ENCODE measurements at places on chromosomes 5 and 9.
A peak's percentile ranks its signal among the peaks of the same experiment; 100 is the strongest.

DNA sequence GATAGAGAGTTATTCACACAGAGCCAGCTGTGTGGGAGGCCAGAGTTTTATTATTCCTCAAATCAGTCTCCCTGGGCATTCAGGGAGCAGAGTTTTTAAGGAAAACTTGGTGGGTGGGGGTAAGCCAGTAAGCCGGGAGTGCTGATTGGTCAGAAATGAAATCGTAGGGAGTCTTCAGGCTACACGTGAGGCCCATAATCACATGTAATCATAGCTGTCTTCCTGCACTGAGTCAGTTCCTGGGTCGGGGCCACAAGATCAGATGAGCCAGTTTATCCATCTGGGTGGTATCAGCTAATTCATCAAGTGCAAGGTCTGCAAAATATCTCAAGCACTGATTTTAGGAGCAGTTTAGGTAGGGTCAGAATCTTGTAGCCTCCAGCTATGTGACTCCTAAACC lies 10.8 kb upstream of the TTC39B start:
- no peak for DNase-seq

DNA sequence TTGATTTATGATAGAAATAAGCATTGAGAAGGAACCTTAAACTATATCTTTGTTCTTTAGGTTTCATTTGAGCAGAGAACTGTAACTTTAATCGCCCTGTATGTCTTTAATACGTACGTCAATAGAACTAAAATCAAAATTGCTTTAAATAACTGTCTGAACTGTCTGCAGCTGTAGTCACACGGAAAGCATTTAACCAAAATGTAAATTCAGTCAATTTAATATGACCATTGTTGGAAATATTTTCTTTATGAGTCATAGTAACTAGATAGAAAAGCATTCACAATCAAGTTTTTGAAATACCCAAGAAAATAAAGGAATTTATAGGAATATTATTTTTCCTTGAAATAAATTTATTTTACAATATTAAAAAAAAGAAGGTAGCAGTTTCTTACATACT lies 157.1 kb upstream of the CDH6 start:
- no peak for DNase-seq

DNA sequence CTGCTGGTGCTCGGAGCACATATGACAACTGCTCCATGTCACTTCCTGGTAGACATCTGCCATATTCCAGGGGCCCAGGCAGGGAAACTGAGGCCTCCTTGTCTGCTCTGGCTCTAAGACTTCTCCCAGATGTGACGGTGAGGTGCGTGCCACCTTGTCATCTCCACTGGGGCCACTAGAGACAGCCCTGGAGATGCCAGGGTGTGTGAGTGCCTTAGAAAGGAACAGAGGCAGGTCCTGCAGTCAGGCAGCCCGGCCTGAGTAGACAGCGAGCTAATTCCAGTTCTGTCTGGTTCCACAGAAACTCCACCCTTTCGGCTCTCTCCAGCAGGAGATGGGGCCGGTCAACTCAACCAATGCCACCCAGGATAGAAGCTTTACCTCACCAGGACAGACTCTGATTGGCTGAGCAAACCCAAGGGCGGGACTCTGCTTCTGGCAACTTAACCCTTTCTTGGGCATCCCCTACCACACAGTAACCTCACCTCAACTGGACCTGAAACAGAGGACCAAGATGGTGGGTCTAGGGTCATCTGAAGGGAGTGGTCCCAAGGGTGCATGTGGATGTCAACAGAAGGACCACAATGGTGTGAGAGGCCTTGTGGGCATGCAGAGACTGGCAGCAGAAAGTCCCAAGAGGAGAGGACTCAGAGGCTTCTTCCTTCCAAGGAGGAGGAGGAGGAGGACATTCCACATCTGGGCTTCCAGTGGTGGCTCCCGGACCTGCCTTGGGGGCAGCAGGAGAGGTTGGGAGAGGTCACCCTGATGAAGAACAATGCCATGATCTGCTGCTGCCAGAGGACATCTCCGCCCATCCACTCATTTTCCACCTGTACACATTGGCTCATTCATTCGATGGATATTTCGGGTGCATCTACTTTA lies 77.7 kb downstream of the RGS3 start:
- DNase-seq = no peak

DNA sequence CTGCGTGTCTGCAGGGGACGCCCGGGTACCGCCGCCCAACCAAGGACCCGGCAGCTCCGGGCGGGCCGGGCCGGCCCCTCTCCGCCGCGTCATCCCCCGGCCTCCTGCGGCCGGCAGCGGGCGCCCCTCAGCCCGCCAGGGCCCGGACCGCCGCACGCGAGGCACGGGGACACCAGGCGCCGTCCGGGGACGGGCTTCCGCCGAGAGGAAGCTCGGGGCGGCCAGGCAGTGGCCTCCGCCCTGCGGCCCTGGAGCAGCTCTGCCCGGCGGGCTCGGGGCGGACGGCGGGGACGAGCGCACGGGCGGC lies 373 bp downstream of the FBXW5 start:
- DNase-seq = no peak

GRCh38 chr5:171387970-171388815 lies 544 bp downstream of the NPM1 start:
- peak; percentile 75 for DNase-seq

- DNase-seq = no peak
Measured at GRCh38 chr5:362978-363765, 41.7 kb downstream of the AHRR start.

GRCh38 chr5:153902016-153902415 lies 136.7 kb downstream of the FAM114A2 start:
- DNase-seq = no peak

DNA sequence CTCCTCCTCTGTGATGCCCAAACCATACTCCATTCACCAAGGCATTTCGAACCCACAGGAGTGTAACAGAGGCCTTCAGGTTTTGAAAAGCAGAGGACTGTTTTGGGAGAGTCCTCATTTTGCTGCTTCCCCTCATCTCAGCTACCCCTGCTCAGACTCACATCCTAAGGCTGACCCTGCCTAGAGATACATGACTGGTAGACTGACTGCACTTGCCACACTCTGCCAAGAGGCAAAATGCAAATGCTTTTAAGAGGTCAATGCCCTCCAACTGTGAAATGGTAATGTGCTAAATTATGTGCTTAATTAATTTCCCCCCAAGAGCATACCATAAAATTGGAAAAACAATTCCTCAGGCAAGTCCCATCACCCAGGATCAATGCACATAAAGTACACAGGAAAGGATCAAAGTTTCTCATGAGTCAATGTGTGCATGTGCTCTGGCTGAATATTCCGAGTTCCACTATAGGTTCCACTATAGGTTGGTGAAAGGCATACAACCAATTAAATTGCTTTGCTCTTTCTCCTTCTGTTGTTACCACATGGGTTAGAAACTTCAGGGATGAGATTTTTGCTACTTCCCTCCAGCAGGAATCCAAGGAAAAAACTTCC lies 87.0 kb downstream of the RGS7BP start:
- no peak for DNase-seq

GRCh38 chr5:129245489-129245888 lies 150.9 kb downstream of the ISOC1 start:
- DNase-seq = no peak

GRCh38 chr5:115601701-115602590 lies at the start of gene TICAM2:
TSS of gene TICAM2 (minus strand) at chr5:115602479. CDS start at chr5:115581256, 21,223 bp downstream.
- peak; percentile 41 for DNase-seq

DNA sequence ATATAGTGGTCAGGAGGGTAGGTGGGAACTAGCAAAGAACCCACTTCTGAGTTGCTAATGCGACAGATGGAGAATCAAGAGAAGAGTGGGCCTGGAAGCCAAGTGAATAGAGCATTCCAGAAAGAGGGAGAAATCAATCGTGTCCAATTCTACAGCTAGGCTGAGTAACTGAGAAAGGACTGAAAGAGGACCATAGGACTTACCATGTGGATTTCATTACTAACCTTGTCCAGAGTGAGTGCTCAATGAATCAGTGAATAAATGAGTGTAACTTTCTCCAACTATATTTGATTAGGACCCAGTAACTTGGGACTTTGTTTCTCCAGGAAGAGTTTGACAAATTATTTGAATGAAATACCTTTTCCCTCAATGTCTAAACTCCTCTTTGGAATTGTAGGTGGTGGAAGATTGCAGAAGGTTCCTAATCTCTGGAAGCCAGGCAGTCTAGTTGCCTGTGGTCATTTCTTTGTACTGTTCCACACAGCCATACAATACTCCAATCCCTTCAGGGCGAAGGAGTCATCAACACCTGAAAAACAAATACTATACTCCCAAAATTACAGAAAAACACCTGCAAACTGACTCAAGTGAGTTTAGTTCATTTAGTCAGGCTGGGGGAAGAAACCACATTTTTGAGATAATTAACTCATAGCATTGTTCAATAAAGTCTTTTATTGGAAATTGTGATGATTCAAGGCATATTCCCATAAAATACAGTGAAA lies 2.6 kb upstream of the F2RL1 start:
- DNase-seq = no peak

DNA sequence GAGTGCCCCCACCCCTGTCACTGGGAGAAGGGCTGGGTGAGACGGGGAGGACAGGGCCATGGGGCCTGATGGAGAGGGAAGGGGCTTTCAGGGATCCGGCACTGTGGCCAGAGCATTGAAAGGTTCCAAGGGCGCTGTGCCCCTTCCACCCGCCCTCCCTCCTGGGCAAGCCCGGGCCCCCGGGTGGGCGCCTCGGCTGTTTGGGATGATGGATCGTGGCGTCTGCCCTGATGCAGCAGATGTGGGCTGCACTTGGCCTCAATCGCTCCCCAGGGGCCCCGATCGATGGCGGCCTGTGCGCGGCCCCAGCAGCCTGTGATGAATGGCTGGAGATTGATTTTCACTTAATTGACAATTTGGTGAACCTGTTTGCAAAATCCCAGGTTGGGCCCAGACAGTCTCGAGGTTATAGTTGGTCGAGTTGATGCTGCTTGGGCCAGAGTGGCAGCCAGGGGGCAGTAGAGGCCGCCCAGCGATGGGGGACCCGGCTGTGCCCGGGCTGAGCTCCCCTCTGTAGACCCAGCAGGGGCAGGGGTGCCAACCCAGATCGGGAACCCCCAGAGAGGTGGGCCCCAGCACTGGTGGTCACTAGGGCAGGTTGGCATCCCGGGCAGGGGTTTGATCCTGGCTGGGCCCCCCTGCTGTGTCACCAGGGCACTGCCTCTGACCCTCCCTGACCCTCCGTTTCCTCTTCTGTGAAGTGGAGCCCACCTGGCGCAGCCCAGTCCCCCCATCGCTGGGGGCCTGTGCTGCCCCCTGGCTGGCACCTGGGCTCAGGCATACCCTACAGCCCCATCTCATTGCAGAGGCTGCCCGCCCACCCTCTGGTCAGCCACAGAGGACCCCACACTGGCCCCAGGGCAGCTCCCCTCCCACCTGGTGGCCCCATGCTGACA lies 34.7 kb downstream of the LHX3 start:
- DNase-seq = peak; percentile 46

DNA sequence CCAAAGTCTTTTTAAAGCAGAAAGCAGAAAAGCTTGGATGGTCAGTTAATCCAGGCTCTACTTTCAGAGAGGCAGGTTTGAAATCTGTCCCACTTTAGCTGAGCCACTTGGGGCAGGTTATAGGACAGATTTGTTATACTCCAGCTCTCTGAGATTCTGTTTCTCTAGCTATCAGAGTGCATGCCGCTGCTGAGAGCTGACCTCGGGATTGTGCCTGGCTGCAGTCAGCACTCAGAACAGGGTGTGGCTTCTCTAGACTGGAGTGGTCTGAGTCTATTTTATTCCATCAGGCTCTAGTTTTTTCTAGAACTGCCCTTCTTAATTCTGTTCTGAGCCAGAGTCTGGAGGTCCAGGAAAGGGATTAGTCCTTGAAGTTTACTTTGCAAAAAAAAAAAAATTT lies 67.7 kb downstream of the NDFIP1 start:
- no peak for DNase-seq

DNA sequence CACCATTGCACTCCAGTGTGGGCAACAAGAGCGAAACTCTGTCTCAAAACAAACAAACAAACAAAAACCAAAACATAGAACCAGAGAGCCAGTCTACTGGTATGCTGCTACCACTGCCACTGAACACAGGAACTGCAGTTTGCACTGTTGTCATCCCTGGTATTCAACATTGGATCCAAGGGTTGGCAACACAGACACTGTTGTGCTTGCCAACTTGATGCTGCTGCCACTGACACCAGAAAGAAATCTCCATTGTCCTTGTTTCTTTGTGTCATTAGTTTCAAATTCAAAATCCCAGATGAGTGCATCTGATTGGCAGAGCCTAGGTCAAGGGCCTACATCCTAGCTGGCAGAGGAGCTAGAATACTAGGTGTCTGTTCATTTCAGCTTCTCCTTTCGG lies 16.2 kb downstream of the HINT1 start:
- DNase-seq = no peak

- DNase-seq = no peak
Measured at GRCh38 chr5:159156426-159157238, 52.7 kb downstream of the RNF145 start.

DNA sequence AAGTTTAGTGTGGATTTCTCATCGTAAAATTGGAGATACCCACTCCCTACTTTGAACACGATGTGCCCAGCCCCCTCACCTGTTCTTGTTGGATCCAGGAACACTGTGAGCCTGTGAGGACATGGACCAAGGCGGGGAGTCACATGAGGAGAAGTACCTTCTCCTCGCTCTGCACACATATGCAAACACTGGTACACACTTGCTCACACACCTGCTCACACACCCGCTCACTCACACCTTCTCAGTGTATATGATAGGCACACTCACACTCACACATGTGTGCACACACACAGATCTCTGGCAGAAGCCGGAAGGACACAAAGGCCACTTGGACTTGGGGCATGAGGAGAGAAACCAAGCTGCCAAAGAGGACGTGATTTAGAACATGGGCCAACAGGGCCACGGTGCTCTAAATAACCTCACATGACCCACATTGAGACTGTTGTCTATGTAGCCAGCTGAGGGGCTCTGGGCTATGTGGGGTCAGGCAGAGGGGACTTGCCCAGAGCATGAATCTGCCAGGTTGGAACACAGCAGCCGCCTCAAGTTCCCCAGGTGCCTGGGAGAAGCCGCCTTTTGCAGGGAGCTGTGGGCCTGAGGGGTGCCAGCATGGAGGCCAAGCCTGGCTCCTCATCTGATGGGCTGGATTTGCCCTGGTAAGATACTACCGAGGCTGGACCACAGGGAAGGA lies 283.0 kb upstream of the IRX4 start:
- no peak for DNase-seq
